AG09319 (cell line): ENCODE measurements at places on chromosomes 16 and 17.
A peak's percentile ranks its signal among the peaks of the same experiment; 100 is the strongest.

- peak; percentile 30 for DNase-seq
Observed at GRCh38 chr17:35022536-35023063, 40.9 kb downstream of the RFFL start.

GRCh38 chr16:80015566-80015965, 415.0 kb upstream of the MAF start:
- DNase-seq = peak; percentile 12

DNA sequence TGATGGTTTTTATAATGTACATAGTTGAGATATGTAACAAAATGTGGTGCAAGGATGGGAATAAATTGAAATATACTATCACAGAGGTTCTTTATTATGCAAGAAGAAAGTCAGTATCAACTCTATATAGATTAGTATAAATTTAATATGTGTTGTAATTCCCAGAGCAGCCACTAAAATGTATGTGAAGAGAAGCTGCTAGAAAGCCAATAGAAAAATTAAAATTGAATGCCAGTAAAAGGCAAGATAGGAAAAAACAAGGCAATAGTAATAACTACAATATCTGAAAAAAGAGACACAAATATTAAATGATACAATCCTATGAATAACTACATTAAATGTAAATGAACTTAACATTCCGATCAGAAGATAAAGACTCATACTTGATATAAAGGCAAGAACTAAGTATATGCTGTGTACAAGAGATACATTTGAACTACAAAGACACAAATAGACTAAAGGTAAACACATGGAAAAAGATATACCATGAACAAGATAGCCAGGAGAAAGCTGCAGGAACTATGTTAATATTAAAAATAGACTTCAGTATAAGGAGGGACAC, 92.0 kb downstream of the ABCA8 start:
- DNase-seq = no peak

DNA sequence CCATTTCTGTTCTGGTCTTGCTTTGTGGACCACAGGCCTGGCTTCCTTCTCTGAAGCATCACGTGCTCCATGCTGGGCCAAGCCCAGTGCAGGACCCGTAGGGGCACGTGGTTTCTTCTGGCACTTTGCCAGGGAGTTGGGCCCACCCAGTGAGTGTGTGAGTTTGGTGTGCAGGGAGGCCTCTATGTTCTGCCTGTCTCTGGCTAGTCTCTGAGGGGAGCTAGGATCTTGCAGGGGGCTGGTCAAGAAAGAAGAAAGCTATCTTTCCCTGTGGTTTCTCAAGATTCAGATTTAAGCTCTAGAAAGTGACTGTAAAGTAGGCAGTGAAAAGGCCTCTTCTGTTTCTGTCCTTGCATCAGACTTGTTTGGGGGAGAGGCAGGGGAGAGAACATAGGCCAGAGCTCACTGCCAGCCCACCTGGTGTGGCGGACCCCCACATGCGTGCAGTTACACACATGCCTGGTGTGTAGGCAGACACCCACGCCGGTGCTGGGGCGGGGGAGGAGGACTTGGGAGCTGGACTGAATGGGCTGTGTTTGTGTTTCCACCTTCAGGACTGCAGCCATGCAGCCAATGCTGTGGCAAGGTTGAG, 11.8 kb downstream of the LASP1 start:
- DNase-seq = no peak

- DNase-seq = peak; percentile 46
Observed at GRCh38 chr17:77734371-77735080, 224.0 kb upstream of the TNRC6C start.

DNA sequence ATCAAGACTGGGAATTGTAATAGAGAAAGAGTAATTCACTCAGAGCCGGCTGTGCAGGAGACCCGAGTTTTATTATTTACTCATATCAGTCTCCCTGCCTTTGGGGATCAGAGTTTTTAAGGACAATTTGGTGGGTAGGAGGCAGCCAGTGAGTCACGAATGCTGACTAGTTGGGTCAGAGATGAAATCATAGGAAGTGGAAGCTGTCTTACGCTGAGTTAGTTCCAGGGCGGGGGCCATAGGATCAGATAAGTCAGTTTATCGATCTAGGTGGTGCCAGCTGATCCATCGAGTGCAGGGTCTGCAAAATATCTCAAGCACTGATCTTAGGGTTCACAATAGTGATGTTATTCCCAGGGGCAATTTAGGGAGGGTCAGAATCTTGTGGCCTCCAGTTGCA, 20.2 kb upstream of the GUCY2D start:
- no peak for DNase-seq

DNA sequence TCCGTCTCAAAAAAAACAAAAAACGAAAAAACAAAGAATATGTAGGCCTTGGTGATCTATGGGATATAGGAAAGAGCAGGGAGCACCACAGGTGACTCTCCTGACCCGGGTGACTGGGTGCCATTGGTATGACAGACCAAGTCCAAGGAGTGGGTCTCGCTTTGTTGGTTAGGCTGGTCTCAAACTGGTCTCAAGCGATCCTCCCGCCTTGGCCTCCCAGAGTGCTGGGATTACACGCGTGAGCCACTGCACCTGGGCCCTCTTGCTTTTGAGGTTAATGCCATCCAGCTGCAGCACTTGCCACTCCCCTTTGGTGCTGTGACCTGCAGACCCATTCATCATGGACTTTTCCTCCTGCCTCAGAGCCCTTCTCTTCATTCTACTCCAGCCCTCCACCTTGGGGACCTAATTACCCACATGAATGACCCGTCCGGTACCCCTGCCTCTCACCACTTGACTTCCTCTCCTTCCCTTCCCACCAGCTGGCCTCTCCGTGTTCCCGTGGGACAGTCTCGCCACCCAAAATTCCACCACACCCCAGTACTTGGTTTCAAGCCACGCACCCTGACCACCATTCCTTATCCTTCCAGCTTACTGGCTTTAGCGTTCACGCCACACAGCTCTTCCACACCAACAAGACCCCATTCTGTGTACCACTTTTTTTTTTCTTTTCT, 3.2 kb upstream of the UBE2G1 start:
- DNase-seq = no peak

DNA sequence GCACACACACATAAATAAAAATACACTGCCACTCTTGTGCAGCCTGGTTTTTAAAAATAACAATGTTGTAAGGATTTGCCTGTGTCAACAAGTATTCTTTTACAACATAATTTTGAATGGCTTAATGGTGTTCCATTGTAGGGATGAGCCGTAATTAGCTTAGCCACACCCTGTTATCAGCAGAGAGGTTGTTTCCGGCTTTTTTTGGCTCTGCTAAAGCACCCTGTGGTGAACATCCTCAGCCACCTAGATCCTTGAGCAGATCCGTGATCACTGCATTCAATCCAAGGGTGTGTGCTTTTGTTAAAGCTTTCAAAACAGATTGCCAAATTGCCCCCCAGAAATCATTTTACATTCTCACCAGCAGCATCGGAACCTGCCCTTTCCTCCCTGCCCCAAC, 7.0 kb downstream of the KATNB1 start:
- DNase-seq = no peak

GRCh38 chr17:70366386-70366785, 197.1 kb downstream of the KCNJ2 start:
- DNase-seq = no peak

DNA sequence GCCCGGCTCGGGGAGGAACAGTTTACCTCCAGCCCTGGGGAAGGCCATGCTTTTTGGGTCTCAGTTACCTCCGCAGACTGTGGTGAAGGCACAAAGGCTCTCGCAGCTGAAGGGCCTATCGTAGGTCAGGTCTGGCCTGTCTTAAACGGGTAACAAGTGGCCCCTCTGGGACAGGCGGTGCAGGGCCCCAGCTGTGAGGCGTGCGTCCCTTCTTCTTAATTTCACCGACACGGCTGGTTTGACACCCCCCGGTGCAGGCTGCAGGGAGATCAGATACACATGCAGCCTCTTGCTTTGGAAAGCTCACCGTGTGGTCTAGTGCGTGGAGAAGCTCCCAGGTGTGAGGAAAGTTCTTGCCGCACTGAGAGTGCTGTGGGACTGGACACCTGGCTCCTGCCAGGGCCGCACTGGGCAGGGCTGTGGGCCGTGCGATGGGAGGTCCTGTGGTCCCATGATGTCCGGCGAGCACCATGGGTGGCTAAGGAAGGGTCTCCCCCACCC, 162.4 kb downstream of the BANP start:
- DNase-seq = no peak

DNA sequence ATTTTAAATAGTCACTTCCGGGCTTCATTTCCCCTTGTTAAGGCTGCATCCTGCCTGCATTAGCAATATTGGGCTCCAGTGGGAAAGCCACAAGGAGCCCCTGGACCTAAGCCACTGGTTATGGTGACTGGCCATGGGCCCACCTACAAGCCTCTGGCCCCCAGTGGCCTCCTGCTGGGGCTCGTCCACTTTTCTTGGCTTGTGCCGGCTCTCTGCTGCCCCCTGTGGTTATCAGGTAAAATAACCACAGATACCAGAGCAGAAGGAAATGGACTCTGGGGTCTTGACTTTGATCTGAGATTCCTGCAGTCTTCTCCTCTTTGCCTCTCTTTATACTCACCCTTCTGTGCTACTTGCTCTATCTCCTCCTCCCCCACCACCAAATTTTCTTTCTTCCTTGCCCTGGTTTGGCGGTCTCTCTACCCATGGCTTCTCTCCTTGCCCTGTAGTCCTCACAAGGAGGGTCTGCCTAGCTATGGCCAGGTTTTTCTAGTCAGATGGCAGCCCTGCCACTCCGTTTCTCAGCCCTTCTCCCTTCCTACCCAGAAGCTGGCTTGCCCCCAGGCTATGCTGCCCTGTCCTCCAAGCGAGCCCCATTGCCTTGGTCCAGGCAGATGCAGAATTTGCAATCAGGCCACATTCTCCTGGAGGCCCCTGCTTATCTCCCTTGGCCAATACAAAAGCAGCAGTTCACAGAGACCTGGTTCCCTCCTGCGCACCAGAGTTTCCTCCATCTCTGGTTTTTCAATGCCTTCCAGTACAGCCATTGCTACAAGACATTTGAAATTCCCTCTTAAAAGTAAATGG, 82.9 kb upstream of the RCVRN start:
- DNase-seq = no peak

- no peak for DNase-seq
Observed at GRCh38 chr16:88131256-88131655, 180.0 kb downstream of the BANP start.

DNA sequence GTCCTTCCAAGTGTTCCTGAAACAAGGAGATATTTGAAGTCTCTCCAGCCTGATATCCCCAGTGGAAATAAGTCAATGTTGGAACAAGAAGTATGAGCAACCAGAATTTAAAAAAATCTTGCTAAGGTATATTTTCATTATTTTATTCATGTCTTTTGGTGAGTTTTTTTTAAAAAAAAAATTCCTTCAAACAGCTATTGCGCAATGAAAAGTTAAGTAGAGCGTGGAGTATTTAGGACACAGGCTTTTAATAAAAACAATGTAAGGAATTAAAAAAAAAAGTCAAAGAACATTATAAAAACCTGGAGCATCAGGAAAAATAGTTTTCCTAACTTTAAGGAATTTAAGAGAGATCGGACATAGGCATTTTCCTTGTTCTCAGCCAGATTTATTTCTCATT, 940.4 kb downstream of the KCNJ2 start:
- DNase-seq = no peak

- peak; percentile 39 for DNase-seq
Observed at GRCh38 chr17:17877529-17878358, 41.0 kb upstream of the SREBF1 start.

DNA sequence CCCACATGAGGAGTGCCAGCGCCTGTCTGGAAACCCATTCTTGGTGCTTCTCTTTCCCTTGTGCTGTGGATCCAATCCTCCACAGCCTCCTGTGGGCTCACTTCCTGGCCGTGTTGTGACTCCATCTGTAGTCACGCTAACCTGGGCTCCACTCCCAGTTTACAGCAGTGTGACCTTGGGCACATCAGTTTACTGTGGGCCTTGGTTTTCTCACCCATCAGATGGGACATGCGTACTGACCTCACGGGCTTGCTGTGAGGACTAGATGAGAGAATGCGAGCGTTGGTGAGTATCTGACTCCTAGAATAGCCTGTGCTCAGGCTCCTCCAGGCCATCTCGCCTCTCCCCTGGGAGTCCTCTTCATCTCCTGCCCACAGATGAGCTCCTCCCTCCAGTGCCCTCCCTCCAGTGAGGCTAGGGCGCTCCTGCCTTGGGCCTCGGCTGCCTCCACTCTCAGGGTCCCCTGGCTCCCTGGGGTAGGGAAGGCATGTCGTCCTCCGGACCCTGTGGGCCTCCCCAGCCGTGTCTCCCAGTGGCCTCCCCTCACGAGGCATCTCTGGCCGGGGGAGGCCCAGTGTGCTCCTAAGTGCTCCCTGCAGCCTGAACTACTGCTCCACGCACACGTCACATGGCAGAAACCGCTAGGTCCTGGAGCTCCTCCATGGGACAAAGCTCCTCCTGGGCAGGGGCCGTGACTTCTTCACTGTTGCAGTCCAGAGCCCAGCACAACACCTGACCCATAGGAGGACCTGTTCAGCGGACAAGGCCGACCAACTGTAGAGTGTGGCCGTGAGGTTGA, 5.2 kb upstream of the FOXJ1 start:
- DNase-seq = no peak

DNA sequence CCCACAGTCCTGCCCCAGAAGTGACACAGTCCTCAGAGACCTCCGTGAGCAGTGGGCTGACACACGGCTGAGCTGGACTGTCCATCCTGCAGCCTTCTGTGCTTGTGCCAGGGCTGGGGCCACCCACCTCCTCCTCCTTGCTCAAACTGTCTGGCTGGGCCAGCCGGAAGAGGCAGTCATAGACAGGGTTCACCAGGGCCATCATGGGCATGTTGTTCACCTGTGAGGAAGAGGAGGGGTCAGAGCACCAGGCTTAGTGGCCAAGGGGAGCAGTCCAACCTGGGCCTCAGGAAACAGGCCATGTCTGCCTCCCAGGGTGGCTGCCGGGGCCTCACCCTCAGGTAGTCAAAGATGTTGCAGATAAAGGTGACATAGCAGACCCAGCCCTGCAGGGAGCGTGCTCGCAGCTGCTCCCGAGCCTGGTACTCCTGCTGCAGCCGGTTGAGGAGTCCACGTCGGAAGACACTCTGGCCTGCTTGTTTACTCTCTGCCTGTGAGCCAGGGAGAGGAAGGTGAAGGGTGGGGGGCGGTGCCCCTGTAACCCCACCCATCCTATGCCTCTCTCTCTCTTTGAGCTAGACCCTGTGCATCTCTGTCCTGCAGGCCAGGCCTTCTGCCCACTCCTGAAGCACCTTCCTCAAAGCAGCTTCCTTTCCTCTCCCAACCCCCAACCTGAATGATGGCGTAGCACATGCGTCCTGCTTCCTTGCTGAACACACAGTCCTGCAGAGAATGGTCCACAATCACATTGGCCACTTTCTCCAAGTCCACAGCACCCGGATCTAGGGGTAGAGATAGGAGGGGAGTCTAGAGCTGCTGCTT, 3.4 kb downstream of the MIF4GD start:
- DNase-seq = no peak

DNA sequence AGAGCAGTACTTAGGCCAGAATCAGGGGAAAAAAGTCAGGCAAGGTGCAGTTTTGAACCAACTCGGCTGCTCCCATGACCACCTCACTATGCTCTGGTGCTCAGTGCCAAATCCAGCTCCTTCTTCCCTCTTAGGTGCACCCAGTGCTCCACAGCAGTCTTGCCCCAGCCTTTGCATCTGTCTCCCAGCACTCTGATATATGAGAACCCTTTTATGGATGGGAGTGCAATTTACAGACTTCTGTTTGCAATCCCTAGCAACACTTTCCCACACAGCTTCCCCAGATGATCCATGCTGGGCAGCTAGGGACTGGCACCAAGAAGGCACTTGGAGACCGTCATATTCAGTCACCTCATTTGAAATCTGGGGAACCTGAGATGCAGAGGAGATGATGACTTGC, 267.9 kb upstream of the CCL2 start:
- no peak for DNase-seq

- DNase-seq = no peak
Observed at GRCh38 chr16:56547949-56548567, 16.8 kb upstream of the MT4 start.

GRCh38 chr17:64319531-64319930, 56.5 kb upstream of the TEX2 start:
- DNase-seq = no peak
